Lower leg skin (tissue), 4 donors: ENCODE measurements at places on chromosomes 5 and 9. TPM values are rescaled to one million over a fixed set of nuclear protein-coding genes. Genes with fewer than 3 reads are reported as not detected.

- DNase-seq: no peak
Measured at GRCh38 chr5:140073296-140073695, 30.2 kb upstream of the NRG2 start.

GRCh38 chr9:31028137-31028536 lies 1356.3 kb upstream of the ACO1 start:
- DNase-seq: no peak

DNA sequence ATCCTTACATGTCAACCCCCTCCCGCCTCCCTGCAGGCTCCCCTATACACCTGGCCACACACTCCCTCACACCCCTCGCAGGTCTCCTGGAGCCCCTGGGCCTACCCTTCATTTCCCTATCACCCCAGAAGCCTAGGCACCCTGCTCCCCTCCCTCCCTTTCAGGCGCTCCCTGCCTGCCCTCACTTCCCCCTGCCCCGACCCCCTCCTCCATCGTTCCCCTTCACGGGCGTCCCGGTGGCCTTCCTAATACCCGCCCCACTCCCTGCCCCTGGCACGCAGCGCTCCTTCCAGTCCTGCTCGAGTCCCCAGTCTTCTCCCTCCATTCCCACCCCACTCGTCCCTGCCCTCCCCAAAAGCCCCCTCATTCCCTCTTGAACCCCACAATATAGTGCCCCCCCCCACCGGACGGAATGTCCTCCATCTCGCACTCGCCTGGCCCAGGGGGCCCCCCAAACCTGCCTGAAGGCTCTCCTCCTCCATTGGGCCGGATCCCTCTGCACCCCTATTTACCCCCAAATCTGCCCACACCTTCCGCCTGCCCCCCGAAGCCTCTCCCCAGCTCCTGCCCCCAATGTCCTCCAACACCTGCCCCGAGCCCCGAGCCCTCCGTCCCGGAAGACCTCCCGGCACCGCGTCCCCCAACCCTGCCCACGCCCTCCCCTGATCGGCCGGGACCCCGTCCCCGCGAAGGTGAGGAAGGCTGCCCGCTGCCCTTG lies 746 bp downstream of the STRBP start:
- no peak for DNase-seq

- no peak for DNase-seq
Measured at GRCh38 chr5:111153483-111153882, 61.3 kb downstream of the WDR36 start.

- DNase-seq: no peak
Measured at GRCh38 chr5:146751781-146752401, 126.7 kb downstream of the PPP2R2B start.

GRCh38 chr9:124291801-124292396 lies 34.1 kb downstream of the NEK6 start:
- no peak for DNase-seq

DNA sequence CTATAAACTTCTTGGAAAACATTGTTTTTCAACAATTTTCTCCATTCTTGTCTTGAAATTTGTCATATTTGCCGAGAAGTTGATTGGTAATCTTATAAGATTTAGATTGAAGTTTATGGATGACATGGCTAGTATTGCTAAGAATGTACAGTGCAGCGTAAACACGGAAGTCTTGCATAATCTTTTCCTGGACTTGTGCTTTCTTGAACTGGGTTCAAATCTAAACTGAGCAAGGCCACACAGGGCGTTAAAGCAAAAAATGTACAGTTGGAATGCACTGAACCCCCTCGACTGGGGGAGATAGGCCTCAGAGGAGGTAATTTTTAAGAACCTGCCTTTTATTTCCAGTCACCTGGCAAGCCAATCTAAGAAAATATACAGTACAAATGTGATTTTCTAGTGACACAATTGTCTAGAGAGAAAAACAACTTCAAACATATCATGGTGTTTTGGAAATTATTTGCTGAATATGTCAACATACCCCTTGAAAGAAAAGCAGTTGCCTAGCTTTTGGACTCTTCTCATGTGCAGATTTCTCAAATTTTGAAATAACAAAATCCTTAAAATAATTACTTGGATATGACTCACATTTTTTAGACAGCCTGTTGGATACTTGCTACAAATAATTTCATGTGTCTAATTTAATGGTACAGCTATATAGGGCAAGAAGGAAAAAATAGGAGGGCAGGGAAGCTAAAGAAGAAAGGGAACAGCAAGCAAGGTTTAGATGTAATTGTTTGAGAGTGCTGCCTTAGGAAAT lies 18.5 kb upstream of the GAS1 start:
- no peak for DNase-seq

GRCh38 chr5:50445296-50445949 lies 4.3 kb upstream of the EMB start:
- DNase-seq: no peak

GRCh38 chr5:58149746-58150145 lies 310.1 kb downstream of the PLK2 start:
- DNase-seq: no peak

DNA sequence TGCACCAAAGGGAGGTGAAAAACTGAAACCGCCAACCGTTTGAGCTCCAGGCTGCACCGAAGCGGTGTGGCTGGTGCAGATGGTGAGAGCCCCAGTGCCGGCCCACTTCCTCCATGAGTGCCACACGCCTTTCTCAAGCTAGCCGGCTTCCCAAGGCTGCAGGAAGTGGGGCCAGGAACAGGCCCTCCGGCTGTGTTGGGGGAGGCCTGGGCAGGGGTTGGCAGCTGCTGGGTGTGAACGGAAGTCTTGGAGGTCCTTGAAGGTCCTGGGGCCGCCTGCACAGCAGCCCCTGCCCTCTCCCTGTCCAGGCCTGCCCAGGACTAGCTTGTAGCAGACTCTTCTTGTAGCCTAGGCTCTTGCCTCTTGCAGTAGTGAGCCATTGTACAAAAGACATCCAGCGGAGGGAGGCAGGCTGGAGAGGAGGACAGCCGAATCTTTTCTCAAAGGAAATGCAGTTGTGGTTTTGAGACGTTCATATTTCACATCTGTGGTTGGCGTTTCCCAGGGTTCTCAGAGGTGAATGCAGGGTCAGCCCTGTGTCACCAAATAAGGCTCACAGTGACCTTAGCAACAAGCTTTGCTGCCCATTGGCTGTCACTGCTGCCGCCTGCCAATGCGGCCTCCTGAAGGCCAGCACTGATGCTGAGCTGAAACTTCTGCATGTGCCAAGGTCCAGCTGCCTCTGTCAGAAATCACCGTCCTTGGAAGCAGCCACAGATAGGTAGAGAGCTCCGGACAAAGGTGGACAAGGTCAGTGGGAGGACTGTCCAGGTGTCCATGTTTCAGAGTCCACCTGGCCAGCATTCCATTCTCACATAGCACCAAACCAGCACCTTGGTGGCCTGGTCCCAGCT lies 23.9 kb downstream of the IRF1 start:
- no peak for DNase-seq

DNA sequence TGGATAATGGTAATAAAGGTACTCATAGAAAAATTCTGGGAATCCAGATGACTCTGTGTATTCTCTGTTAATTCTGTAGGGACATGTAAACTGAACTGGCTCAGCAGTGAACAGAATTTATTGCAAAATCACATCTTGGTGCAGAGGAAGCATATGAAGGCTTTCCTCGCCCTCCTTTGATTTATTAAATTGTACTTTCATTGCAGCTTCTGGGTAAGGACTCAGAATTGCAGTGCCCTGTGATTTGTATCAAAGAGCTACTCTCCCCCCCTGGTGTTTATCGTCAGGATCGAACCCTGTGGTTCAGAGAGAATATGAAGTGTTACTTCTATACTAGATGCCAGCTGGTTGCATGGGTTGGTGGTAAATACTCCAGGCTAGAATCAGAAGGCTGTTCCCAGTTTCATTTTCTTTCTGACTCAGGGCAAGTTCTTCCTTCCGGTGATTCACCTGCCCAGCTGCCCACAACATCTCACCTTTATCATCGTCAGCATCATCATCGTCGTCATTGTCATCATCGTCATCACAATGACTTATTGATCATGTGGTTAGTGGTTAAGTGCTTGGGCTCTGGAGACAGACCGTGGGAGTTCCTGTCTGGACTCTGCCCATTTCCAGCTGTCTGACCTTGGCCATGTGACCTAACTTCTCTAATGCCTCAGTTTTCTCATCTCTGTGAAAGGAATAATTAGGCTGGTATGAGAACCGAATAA lies 238.8 kb downstream of the ARHGAP26 start:
- DNase-seq: no peak

GRCh38 chr9:78439866-78440830 lies 143.2 kb downstream of the PSAT1 start:
- DNase-seq: no peak

The TICAM2 gene
- 0.39 TPM for total RNA-seq

The MZB1 gene
- not detected for total RNA-seq

The HMGCS1 gene
- 70.4 TPM for total RNA-seq
